ENCODE measurements at places on chromosomes 4 and X.
A peak's percentile ranks its signal among the peaks of the same experiment; 100 is the strongest.

DNA sequence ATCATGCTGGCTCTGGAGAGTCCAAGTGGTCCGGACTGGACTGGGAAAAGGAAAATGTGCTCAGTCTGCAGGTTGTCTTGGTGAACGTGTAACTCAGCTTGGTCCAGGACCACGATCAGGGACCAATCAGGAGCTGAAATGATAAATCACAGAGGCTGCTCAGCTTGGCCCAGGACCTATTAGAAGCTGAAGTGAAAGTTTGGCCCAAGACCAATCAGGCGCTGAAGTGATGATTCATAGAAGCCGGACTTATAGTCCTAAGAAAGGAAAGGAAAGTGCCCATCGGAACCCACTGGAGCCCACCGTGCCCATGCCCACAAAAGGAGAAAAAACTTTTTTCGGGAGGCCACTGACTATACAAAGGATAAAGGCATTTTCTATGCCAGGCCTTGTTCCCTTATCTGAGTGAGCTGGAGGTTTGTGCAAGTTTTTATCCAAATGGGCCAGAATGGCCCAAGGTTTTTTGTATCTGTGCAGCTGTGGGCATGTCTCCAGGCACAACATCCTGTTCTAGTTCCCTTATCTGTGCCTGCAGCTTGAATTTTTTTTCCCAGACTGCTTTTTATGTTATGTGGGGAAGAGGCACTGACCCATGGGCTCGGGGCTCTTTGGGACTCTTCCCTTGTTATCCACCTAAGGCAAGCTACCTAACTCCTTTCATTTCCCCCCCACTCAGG, 194.4 kb downstream of the FAM133A start:
- no peak for DNase-seq

GRCh38 chrX:7582191-7582590, 260.8 kb upstream of the VCX start:
- no peak for DNase-seq

DNA sequence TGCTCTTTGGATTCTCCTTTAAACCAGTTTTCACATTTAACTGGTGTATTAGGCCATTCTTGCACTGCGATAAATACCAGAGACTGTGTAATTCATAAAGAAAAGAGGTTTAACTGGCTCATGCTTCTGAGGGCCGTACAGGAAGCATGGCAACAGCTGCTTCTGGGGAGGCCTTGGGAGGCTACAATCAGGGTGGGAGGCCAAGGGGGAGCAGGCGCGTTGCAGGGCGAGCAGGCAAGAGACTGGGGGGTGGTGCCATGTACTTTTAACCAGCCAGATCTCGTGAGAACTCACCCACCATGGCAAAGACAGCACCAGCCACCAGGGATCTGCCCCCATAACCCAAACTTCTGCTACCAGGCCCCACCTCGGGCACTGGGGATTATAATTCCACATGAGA, 38.1 kb downstream of the RNF212 start:
- DNase-seq, result no peak

DNA sequence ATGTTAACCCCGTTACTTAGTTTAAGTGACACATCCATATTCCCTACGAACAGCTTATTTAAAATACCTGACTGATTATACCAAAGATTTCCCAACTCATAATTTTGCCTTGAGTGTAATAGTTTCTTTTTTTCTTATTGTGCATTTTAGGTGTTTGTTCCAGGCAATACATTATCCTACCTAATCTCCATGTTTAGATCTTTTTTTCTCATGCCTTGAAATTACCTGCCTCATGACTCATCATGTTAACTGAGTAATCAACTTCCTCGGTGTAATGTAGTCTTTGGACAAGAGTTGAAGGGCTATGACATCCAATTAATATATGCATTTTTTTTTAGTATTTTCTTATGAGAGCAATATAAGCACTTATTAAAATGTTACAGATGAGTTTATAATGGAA, 228.7 kb upstream of the ANKRD50 start:
- peak; percentile 45 for DNase-seq

GRCh38 chr4:62015043-62015739, 815.1 kb downstream of the ADGRL3 start:
- DNase-seq, result no peak

- DNase-seq, result no peak
These were observed 19.3 kb downstream of the ZFX start for GRCh38 chrX:24168807-24169206.

- DNase-seq, result peak; percentile 79
These were observed 67.6 kb upstream of the DCLK2 start for GRCh38 chr4:150010525-150011126.

GRCh38 chrX:149830192-149830873, 48.6 kb downstream of the MAGEA9 start:
- peak; percentile 38 for DNase-seq

- DNase-seq, result peak; percentile 12
These were observed 20.0 kb downstream of the CLDN22 start for GRCh38 chr4:183300070-183300469.

DNA sequence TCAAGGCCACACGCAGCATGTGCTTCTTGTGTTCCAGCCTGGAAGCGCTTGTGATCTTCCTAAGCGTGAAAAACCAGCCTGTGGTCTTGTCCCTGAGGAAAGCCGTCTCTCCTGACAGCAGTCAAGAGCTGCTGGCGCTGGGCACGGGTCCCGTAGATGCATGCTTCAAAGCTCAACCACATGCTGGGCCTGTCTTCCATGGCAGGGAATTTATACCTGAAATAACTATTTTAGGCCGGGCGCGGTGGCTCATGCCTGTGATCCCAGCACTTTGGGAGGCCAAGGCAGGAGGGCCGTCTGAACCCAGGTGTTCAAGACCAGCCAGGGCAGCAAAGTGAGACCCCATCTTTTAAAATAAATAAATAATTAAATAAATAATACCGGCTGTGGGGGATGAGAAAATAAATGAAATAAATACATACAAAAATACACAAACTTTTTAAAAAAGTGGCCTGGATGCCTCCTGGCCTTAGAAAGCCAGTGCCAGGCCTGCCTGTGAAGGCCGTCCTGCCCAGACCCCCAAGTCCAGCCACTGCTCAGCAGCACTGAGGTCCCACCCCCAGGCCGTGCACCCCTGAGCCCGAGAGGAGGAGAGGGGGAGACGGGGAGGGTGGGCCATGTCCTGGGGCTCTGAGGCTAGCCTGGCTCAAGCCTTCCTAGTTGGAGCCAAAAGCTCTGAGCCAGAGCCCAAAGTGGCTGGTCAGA, 10.4 kb downstream of the LRPAP1 start:
- DNase-seq, result no peak

GRCh38 chrX:115892056-115892708, 278.4 kb upstream of the AGTR2 start:
- DNase-seq, result no peak

DNA sequence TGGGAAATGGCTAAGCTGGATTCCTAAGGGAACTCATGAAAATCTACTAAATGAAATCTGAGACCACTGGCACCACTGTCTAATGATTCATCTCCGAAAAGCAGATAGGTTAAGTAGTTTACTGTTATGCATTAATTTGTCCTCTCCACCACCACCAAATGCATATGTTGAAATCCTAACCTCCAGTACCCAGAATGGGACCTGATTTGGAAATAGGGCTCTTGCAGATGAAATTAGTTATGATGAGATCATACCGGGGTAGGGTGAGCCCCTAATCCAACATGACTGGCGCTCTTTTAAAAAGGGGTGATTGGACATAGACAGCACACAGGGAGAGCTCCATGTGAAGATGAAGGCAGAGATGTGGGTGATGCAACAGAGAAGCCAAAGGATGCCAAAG, 124.9 kb upstream of the GUCY1A1 start:
- peak; percentile 11 for DNase-seq

- no peak for DNase-seq
These were observed 77.1 kb downstream of the RBM46 start for GRCh38 chr4:154858166-154858565.

DNA sequence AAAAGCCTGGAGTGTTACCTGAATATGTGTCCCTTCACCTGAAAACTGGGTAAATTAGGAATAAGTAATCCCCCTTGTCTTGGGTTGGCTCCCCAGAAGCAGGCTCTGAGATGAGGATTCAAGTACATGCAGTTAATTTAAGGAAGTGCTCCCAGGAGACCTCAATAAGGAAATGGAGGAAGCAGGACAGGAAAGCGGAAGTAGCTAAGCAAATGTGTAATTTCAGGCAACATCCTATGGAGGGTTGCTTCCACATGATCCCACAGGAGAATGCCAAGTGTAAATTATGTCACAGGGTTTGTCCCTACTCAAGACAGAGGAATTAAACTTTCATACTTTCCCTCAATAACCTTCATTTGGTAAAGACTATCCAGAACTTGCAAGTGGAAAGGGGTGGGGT, 48.1 kb upstream of the ARHGEF6 start:
- no peak for DNase-seq

All from fibroblast of lung (primary cell).